ENCODE measurements at places on chromosomes 2 and 18.

DNA sequence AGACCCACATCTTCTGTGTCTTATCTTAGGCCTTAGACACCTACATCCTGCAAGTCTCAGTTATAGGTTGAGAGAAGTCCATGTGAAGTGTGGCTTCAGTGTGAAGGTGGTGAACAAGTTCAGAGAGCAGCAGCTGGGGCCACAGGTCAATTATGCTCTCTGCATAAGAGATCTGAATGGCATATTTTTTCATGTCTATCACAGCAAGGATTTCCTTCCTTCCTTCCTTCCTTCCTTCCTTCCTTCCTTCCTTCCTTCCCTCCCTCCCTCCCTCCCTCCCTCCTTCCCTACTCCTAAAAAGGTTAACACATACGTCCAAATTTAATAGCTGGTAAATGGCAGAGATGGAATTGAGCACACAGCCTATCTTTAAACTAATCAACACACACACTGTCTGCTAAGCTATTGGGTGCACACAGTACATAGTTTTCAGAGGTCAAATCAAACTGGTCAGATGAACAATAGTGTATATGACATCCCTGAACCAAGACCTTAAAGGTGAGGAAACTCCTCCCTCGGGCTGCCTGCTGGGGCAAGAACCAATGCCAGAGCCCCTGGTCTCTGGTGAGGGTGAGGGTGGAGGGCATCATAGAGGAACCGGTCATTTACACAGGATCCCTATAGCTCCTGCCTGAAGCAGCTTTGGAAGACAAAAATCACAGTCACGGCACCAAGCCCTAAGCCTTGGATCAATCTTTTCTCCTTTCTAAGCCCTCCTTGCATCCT lies 240.9 kb downstream of the ICOS start:
- DNase-seq, result no peak

- DNase-seq, result no peak
Observed at GRCh38 chr2:148303161-148303560, 282.3 kb downstream of the MBD5 start.

DNA sequence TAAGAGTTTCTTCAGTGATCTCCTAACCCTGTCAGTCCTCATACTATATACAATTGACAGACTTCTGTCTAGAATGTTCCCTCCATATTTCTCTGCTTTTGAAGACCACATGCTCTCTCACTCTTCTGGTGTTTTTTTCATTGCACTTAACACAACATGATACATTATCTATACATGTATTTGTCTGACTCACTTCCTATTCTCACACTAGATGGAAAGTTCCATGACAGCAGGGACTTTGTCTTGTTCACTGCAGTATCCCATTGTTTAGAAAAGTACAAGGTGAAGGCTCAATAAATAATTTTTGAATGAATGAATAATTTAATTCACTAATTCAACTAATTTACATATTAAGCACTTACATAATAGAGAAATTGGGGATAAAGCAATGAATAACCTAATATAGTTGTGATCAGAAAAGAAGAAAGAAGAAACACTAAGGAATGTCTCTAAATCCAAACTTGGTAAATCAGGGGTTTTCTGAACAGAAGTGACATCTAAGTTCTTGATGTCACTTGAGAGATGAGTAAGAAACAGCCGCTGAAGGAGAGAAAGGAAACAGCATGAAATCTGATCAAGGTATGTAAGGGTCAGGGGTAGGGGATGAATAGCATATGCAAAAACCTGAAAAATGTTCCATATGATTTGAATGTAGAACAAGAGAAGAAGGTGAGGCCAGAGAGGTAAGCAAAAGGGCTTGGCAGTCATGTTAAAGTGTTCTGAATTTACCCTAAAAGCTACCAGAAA lies 42.4 kb downstream of the MBD2 start:
- no peak for DNase-seq

- DNase-seq, result no peak
Observed at GRCh38 chr18:76410660-76411417, 84.2 kb downstream of the ZNF516 start.

- no peak for DNase-seq
Observed at GRCh38 chr2:33378556-33379210, 97.8 kb upstream of the RASGRP3 start.

DNA sequence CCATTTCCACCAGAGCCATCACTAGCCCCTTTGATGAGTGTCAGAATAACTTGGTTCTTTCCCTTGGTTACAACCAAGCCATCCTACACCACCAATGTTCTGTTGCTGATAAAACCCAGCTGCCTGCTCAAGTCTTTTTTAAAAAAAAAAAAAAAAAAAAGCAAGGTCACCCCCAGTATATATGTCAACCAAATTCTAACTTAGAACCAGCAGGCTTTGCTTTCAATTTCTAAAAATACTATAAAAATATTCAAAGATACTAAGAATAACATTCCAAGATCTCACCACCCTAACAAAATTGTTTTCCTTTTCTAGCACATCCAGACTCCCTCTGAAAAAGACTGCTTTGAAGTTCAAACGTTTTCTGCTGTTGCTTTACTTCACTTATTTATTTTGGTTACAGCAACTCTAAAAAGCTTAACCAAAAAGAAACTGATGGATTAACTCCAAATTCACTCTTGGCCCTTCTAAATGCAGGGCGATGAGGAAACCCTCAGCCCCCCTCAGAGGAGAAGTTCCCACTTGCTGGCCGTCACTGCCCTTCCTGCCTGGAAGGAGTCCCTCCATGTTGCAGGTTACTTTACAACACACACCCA lies 10.9 kb downstream of the UXS1 start:
- no peak for DNase-seq

GRCh38 chr18:48249854-48250253 lies 159.3 kb downstream of the ZBTB7C start:
- no peak for DNase-seq

DNA sequence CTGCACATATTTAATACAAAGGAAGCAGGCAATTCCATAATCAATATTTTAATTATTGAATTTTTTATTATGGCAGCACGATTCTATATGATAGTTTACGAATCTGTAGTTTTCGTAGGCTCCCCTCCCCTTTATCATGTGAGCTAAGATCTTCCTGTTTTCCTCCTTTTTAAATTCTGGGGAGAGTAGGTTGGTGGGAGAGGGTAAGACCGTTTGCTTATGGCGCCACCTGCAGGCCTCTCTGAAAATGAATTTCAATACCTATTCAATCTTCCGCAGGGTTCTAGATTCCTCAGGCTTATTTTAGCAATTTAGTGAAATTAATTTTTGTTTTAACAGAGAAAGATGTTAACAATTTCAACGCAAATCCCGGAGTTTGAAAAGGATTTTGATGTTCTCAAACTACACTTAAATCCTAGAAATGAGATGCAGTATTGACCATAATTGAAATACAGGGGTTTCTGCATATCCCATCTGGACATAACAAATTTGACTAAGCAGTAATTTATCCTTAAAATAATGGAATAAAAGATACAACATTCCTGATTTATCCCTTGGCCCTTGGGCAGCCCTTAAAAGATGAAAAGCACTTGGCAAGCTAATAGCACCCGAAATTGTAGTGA lies 12.8 kb upstream of the GBX2 start:
- no peak for DNase-seq

DNA sequence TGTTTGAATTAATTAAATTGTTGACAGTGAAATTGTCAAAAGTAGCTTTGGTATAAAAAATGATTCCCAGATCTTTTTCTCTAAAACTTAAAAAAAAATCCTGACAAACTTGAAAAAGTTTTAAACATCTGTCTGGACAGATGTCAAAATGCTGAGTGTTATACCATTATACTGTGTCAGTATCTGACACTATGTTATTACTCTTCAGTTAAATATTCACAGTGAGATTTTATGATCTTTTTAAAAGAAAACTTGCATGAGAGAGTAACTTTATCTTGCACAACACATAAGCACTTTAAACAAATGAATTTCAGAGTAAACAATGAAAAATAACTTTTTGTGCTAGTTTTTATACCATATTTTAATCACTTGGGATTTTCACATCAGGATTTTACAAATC lies 167.4 kb downstream of the MEIS1 start:
- DNase-seq, result no peak

GRCh38 chr18:24486684-24487083 lies 26.2 kb downstream of the HRH4 start:
- no peak for DNase-seq

DNA sequence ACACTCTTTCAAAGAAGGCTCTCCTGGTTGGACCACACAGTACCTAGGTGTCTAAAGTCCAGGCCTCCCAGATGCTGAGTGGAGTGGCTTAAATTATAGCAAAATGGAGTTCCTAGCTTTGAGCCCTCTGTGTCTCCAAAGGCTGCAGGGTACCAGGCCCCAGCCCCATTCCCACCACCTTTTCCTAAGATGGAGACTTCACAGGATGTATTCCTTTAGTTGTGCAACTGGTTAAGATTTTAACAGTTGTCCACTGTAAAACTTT lies 4.9 kb downstream of the SMAD7 start:
- DNase-seq, result no peak

DNA sequence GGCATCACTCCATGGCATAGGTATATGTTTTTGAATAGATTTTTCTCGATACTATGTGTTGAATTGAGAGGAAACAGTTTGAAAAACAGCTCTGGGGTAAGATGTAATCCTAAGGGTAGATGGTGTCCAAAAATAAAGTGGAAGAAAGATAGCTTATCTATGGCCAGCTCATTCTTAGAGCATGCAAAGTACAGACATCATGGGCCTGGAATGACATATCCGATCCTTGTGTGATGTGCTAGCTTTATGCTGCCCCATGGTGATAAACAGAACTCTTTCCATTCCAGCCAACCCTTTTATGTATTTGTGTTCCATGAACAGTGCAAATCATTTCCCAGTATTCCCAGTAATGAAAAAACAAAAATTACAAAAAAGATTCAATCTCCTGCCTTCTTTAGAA lies 390.2 kb upstream of the NXPH2 start:
- no peak for DNase-seq

DNA sequence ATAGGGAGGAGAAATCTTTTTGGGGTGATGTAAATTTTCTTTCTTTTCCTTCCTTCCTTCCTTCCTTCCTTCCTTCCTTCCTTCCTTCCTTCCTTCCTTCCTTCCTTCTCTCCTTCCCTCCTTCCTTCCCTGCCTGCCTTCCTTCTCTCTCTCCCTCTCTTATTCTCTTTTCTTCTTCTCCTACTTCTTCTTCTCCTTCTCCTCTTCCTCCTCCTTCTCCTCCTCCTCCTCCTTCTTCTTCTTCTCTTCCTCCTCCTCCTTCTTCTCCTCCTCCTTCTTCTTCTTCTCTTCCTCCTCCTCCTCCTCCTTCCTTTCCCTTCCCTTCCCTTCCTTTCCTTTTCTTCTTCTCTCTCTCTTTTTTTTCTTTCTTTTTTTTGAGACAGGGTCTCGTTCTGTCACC lies 59.9 kb downstream of the MYOM1 start:
- DNase-seq, result no peak

GRCh38 chr18:73355121-73355520 lies 487.3 kb upstream of the NETO1 start:
- DNase-seq, result no peak

DNA sequence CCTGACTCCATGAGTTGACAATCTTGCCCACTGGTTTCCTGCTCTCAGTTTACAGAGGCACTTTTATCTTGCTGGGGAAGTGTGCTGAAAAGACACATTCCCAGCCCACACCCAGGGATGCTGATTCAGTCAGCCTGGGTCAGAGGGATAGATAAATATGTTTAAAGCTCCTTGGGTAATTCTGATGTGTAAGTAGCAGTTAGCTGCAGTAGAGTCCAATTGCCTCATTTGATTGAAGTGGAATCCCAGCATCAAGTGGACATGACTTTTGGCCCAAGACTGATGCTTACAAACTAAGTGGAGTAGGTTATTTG lies 29.4 kb downstream of the PSD4 start:
- no peak for DNase-seq

GRCh38 chr2:114119862-114120261 lies 230.0 kb downstream of the ACTR3 start:
- DNase-seq, result no peak

GRCh38 chr2:217086038-217086522 lies 226.2 kb upstream of the TNP1 start:
- DNase-seq, result no peak

GRCh38 chr2:213065583-213066442 lies 85.6 kb downstream of the IKZF2 start:
- peak; percentile 44 for DNase-seq
